NCI-H2081 treated with DMSO at 0.1 percent for 48 hours (cell line): ENCODE measurements at places on chromosomes 4 and X.

GRCh38 chrX:44816367-44816766 is 27.5 kb upstream of the DUSP21 start:
- no peak for DNase-seq

GRCh38 chr4:98610926-98611676 is 47.3 kb downstream of the TSPAN5 start:
- no peak for DNase-seq

DNA sequence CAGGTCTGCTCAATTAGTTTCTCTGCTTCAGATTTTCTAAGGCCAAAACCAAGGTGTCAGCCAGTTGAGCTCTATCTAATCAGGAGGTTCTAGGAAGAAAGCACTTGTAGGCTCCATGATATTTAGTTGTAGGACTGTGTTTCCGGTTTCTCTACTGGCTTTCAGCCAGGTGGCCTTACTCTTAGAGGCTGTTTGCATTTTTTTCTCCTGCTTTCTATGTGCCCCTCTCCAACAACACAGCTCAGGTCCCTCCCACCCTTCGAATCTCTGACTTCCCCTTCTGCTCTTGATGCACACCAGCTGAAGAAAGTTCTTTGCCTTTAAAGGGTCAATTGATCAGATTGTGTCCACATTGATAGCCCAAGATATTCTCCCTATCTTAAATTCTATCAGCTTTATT is 245.2 kb downstream of the RAB28 start:
- DNase-seq: no peak

DNA sequence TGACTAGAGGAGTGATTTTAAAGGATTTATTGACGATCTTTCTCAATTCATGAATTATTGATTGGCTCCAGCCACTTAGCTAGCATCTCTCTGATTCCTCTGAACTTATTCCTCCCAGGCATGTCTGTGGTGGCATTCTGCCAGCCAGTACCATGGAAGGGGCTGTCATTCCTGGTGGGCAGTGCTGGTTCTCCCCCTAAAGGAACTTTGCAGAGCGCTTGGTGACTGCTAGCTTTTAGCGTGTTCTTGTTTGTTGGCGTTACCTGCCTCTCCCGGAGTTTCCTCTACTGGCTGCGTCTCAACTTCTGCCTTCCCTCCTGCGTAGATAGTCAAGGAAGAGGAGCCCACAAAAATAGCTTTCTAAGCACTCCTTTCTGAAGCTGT is 19.3 kb downstream of the SRD5A3 start:
- DNase-seq: no peak

DNA sequence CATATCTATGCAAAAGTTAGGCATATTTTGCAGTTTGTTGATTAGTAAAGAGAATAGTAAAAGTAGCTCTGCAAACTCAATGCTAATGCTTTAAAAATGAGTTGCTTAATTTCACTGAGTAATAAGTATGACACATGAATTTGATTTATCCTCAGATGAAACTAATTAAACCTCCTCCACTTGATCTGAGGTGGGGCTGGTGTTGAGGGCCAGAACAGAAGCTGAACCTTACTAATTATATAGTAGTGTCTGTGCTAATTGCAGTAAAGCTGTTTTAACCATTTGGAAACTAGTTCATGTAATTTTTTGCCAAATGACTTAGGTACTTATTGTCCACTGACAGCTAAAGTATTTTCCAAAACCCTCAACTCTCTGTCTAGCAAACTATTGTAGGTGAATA is 7.7 kb upstream of the PGAM4 start:
- no peak for DNase-seq

DNA sequence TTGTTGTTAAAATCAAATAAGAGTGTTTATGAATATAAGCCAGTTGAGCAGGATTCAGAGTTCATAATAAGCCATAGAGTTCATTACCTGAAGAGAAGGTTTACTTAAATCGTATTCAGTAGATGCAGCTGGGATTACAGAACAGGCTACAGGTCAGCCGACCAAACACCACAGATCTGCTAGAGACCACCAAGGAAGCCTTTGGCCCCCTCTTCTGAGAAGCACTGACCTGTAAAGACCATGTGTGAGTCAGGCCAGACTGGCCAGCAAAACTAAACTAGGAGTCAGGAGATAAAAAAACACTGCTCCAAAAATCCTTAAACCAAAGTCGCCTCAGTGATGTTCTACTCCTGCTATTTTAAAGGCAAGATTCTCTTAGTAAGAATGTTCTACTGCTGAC is 1125.5 kb downstream of the FAT4 start:
- no peak for DNase-seq

DNA sequence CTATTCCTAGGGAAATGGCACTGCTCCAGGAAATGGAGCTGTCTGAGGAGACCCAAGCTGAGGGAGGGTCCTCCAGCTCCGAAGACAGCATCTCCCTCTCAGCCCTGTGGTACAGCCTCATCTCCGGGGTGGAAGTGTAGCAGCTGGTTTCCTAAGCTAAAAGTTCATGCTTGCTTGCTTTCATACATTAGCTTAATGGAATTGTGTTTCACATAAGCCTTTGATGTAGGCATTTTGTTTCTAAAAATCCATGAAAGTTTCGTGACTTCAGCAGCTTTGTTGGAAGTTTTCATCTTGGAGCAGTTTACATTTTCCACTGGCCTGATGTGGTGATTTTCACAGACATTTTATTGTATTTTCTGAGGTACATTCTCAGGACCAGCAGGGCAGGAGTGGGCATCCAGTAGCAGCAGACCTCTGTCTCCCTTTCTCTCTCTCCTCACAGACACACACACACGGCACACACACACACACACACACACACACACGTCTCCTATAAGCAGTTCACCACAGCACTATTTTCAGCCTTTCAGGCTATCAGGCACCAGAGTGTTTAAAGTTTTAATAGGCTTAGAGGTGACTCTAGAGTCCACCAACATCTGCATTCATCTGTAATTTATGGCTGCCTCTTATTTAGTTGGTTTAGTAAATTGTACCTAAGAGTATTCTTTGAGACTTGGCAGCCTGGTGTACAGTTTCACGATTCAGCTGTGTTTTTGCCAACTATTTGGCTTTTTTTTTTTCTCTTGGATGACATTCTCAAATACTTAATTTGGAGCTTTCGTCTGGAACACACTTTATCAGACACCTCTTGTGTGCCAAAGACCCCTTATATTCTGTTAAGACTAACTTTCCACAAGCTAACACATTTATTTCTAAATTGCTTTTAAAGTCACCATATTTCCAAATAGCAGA is 225.8 kb upstream of the SFRP2 start:
- no peak for DNase-seq

- no peak for DNase-seq
Observed at GRCh38 chrX:39167791-39168190, 366.5 kb downstream of the MID1IP1 start.

GRCh38 chr4:78824001-78824400 is 47.9 kb downstream of the BMP2K start:
- DNase-seq: no peak

DNA sequence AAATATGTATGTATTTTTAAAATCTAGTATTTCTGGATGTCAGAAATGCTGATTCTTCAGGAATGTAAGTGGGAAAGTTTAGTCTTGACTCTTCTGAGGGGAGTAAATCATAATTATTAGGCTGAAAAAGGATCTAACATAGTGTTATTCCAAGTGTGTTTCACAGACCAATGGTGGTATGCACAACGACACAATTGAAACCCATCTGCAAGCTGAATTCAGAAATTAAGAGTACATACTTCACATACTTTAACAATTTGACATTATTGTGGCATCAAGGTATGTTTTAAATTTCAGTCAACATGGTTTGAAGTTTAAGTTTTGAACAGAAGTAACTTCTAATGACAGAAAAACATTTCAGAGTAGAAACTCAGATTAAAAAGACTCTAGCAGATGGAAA is 236.7 kb downstream of the SLC7A11 start:
- DNase-seq: no peak

GRCh38 chrX:65985922-65986588 is 53.8 kb downstream of the VSIG4 start:
- DNase-seq: no peak

DNA sequence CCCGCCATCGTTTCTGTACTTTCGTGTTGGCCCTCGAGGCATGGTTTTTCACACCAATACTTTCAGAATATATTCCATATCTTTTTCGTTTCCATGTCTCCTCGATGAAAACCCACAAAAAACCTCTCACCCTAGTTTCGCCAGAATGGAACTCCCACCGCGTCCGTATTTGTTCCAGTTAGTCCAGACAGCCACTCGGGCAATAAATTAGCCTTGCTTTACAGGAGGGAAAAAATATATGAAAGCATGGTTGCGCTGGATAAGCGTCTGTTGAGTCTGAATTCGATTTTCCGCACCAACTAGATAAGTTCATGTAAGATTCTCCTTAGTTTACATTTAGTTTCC is 550 bp upstream of the CHM start:
- no peak for DNase-seq

DNA sequence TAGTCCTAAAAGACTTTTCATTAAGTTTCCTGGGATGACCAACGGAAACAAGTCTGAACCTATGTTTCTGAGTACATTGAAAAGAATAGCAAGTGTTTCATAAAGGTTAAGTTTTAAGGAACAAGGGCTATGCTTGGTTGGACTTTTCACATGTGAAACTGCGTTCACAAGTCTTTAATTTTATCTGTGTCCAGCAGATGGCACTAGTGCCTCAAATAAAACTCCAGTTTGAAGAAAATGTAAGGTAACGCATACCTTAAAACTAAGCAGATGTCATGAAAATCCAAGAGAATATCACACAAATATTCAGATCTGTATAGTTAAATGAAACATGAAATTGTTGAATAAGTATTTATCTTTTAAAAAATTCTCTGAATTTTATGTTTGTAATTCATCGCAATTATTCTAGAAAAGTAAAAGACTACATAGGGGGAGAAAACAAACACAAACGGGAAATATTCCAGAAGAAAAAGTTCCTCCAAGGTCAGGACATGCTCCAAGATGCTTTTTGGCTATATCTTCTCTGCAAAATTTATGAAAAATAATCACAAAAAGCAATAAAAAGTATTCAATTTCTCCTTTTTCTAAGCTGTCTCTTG is 89.6 kb upstream of the MAD2L1 start:
- DNase-seq: peak; percentile 37

DNA sequence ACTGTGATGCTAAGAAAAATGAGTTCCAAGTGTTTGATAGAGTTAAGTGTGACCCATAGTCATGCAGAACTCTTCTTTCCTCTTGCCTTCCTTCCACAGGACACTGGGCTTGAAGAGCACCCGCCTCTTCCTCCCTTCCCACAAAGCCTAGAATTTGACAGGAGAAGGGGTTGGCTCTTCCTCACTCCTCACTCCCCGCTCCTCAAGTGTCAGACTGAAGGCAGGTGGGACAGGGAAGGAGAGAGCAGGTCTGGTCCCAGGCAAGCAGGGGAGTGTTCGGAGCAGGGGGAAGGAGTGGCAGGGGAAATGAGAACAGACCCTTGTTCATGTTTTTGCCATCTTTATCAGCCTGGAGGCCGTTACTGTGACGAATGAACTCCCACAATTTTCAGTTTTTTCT is 10.7 kb downstream of the MAGED2 start:
- no peak for DNase-seq

DNA sequence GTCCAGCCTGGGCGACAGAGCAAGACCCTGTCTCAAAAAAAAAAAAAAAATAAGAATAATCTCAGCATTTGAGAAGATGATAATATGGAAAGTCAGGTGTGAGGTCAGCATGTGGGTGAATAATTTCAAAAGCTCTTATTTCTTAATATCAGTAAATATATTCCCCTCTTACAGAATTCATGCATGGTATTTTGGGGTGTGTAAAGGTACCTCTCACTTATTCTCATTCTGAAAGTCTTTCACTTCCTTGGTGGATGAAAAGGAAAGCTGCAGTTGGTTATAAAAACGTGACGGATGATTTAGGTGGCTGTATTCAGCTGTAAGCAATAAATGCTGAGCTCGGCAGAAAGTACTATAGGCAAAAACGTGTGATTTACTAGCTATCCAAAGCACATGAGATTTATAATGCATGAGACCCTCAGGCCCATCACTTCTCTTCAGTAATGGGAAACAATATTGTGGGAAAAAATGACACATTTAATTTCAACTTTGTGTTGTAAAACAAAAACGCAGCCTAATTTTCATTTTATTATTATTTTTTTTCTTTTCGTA is 353.2 kb upstream of the MAGEB2 start:
- DNase-seq: no peak

- DNase-seq: no peak
Observed at GRCh38 chr4:2436301-2436700, 17.5 kb downstream of the CFAP99 start.

- DNase-seq: no peak
Observed at GRCh38 chr4:118282692-118283091, 70.1 kb downstream of the PRSS12 start.

DNA sequence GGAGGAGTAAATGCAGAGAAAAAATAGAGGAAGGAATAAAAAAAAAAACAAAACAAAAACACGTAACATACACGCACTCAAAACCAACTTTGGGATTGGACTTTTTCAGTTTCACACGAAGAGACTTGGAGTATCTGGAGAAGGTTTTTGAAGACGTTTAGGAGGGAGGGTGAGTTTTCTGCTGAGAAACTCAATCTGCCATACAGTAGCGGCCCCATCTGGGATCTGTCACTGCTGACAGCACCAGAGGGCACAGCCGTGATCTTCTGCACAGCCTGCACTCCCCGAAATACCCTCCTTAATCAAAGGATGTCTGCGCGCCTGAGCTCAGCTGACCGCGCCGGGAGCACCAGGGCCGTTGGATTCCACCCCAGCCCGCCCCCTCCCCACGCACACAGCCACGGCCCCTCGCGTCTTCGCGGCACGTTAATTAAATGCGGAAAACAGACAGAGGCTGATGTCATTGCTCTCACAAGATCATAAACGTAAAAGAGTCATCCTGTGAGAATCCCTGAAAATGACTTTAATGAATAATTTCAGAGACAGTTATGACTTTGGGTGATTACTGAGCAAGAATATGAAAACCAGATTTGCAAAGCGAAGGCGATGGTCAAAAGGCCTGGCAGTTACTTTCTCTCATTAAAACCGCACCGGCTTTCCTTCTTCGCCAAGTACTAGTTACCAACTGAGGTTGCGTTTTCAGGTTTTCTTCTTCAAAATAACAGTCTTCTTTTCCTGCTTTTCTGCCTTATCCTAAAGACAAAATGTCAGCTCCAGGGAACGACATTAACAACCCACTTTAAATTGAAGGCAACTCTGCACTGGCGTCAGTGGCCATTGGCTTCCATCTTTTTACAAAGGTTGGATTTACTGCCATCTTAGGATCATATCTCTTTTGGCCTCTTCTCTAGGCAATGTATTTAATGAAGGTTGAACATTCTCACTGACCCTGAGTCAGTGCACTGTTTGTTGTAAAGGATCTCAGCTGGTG is 10.6 kb downstream of the HAND2 start:
- DNase-seq: no peak

GRCh38 chr4:142373610-142374009 is 472.5 kb downstream of the INPP4B start:
- no peak for DNase-seq
